ENCODE measurements at places on chromosomes 12 and 14. TPM values are rescaled to one million over a fixed set of nuclear protein-coding genes. Genes with fewer than 3 reads are reported as not detected.

Gene ERC1
- 33.7 TPM for total RNA-seq

Gene CLEC6A
- not detected for total RNA-seq

Gene RNF34
- 36.4 TPM for total RNA-seq

Gene NKX2-1
- total RNA-seq = 0.48 TPM

Gene IAPP
- not detected for total RNA-seq

Gene MGP
- total RNA-seq = not detected
